Stimulated activated CD8-positive, alpha-beta memory T cell treated with anti-CD3 and anti-CD28 coated beads, Interleukin-2, amount 100 ng/mL, for 48 hours (primary cell): ENCODE measurements at places on chromosomes 2 and 18.

DNA sequence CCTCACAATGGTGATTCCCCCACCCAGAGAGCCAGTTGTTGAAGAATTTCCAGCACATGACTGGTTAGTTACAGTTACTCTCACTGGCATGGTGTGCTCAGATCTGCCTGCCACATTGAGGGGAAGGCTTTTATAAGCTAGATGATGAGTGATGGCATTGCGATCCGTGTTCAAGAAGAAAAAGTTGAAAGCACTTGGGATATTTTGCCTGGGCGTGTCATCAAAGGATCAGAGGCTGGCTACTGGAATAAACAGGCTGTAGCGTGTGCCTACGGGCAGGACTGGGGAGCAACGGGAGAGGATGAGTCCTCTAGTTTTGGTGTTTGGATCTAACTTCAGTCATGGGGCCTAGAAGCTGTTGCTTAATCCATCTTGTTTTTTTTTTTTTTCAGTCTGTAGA lies 175.0 kb downstream of the SETBP1 start:
- DNase-seq: no peak

DNA sequence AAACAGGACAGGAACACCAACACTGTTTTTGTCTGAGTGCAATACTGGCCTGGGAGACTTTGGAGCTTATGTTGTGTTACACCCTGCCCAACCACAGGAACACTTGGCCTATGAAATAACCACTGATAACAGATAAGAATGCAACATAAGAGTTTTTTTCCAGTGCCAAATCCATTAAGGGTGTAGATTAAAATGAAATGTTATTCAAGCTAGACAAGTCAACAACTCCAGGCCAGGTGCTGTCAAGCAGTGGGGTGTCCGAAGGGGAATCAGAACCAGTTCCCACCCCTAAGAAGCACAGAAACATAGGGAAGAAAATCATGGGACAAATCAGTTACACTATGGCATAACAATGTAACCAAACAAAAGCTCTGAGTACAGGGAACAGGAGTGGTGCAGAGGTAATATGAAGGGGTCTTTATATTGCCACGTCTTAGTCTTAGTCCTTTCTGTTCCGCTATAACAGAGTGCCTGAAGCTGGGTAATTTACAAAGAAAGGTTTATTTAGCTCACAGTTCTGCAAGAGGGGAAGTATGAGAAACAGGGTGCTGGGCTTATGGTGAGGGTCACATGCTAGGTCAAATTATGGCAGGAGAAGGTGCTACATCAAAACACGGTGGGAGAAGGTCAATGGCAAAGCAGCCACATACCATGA lies 3.8 kb downstream of the AFG3L2 start:
- DNase-seq: no peak

GRCh38 chr2:101737478-101738255 lies 40.2 kb downstream of the MAP4K4 start:
- no peak for DNase-seq

DNA sequence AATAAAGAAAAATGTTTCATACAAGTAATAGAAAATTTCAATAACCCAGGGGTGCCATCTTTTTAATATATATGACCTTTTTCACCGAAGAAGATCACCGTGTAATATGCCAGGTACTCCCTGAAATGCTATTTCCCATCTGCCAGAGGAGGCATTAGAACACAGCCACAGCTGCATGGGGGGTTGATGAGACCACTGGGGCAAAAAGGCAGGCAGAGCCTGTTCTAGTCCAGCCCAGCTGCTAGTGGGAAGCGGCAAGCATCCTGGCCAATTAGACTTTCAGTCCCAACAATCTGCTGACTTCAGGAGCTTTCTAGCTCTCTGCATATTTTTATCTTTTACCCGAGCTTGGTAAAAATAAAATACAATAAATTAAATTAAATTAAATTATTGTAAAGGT lies 362.6 kb downstream of the RIT2 start:
- DNase-seq: no peak

DNA sequence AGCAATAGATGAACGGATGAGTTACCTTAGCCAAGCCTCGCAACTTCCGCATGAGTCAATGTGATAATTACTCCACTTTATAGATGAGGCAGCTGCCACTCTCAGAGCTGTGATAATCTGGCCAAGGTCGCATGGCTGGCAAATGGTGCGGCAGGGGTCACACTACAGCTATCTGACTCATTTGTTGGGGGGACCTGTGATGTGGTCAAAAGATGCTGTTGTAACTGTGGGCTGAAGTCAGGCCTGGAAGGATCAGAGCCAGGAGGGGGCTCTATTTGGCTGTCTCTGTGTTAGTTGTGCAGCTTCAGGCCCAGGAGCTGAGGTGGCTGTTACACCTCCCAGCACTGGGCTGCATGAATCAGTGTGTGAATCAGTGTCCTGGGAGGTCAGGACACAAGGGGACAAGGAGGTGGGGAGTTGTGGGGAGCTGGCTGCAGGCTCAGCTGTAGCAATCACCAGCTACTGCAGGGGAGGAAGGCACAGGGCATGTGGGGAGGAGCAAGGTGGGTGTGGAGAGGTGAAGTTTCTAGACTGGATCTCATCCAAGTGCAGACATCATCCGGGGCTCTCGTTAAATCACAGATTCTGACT lies 33.1 kb downstream of the NGEF start:
- no peak for DNase-seq

- DNase-seq: peak; percentile 21
Measured at GRCh38 chr2:10332402-10333246, 29.9 kb downstream of the HPCAL1 start.

DNA sequence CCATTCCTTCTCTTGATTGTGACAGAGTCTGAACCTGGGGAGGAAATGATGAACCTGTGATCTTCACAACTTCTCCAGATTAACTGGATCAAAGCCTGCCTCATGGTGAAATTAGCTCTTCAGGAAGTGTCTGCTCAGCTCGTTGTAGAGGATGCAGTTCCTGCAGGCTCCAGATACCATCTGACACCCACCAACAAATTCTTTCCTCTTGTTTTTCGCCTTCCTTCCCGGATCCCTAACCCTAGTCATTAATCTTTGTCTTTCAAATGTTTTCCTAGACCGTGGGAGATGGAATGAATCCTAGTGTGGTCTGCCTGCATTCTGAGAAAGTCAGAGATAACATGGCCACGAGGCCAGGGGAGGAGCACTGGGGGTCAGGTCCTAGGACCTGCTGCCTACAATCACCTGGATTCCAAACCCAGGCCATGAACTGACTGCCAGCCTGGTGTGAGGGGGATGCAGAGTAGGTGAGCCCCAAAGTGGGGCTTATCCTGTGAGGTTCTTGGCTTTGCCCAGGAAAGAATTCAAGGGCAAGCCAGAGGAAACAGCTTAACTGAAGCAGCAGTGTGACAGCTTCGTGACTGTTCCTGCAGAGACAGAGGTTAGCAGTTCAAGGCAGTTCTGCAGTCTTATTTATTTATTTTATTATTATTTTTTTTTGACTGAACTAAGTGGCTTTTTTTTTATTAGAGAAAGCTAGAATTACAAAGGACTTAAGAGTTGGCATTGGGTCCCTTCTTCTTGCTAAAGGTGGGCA lies 67.8 kb downstream of the DIPK1C start:
- no peak for DNase-seq
